Kidney tubule cell (primary cell): ENCODE measurements at places on chromosomes 6 and 20.

- DNase-seq: peak; percentile 32
These were observed 18.9 kb upstream of the NXT1 start for GRCh38 chr20:23331450-23332350.

DNA sequence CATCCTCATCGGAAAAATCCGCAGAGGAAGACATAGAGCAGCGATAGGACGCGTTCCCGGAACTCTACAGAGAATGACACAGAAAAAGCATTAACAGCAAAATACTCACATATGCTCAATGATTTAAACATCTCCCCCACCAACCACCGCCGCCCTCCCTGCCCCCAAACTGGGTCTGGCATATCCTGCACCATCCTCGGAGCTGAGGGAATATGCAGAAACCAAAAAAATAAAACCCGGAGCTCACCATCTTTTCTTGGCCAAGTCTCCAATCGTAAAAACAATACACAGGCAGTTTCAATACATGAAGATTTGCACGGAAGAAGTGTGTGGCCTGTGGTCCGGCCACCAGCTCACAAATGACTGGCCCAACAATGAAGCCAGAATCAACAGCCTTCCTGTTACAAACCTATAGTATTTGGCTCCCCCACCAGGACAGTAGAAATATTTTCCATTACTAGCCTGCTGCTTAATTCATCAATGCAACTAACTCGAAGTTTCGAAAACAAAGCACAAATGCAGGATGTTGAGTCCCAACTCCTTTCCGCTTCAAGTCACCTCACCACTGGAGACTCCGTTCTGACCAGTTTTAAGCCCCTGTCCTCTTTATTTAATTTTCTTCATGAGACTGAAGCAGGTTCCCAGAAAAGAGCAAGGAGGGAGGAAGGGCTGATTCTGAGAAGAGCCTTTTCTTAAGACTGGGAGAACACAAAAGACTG is 103.2 kb upstream of the BEND6 start:
- DNase-seq: peak; percentile 88

- DNase-seq: no peak
These were observed 4.4 kb downstream of the FOXA2 start for GRCh38 chr20:22579711-22580697.

DNA sequence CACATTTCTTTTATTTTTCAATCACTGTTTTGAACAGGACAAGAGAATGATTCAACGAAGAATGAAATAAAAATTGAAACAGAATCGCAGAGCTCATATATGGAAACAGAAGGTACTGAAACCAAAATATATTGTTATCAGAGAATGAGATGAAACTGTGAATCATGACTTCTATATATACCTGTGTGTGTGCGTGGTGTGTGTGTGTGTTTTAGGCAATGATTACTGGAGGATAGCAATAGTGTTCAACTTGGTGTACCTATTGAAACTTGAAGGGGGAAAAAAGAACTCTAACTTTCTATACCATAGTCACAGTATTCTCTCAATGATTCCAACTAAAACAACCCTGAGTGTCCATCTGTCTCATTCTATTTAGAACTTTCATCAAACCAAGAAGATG is 586.6 kb downstream of the KIF16B start:
- DNase-seq: peak; percentile 20

GRCh38 chr6:111894272-111894671 is 21.0 kb upstream of the FYN start:
- no peak for DNase-seq

GRCh38 chr6:119720160-119720559 is 370.6 kb upstream of the MAN1A1 start:
- DNase-seq: no peak

DNA sequence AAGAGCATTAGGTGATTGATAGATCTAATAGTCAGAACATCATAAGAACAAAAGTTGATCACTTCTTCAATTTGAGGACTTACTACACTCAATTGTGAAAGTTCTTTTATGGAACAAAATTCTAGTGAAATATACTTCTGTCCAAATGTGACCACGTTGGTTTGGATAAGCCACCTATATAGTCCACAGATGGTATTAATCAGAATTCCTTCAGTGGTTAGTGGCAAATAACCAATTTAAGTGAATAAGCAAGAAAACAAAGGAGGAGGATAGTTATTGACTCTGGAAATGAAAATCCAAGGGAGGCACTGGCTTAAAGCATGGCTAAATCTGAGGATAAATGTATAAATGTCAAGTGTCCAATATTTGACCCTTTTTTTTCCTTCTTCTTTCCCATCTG is 268.5 kb upstream of the MARCKS start:
- no peak for DNase-seq

DNA sequence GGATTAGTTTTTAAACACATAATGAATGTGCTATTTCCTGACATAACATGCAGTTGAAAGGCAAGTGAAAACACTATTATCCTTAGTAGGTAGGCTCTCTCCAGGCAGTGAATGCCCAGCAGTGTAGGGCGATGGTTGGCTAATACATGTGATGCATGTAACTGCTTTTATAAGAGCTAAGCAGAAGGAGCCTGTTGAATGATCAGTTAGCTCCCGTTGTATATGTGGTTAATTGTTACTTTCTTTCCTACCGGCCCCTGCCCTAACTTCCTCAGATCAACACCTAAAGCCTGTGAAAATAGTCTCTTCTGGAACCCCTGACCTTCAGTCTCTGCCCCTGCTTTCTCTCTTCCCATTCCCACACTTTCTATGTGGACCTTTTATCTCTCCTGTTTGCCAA is 10.5 kb downstream of the SOX4 start:
- DNase-seq: no peak

DNA sequence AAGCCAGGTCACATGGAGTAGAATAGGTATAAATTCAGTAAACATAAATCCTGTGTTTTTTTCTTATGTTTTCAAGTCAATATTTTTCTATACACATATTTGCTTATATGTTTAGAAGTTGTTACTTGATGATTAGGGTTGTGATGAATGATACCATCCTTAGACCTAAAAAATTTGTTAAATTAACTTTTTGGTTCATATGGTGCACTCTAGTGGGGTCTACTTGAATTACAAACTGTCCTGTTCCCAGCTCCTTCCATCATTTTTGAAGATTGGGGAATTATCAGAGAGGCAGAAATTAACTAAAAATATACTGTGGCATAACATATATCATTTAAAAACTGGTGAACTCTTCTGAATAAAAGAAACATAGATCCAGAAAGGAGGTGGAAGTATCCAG is 48.3 kb upstream of the RIPPLY2 start:
- no peak for DNase-seq

- DNase-seq: peak; percentile 12
These were observed 129.2 kb downstream of the PDSS2 start for GRCh38 chr6:107330168-107330567.

- DNase-seq: no peak
These were observed 244.5 kb upstream of the SLC35B3 start for GRCh38 chr6:8679823-8680222.

- no peak for DNase-seq
These were observed 15.7 kb upstream of the SRSF3 start for GRCh38 chr6:36578431-36578830.

DNA sequence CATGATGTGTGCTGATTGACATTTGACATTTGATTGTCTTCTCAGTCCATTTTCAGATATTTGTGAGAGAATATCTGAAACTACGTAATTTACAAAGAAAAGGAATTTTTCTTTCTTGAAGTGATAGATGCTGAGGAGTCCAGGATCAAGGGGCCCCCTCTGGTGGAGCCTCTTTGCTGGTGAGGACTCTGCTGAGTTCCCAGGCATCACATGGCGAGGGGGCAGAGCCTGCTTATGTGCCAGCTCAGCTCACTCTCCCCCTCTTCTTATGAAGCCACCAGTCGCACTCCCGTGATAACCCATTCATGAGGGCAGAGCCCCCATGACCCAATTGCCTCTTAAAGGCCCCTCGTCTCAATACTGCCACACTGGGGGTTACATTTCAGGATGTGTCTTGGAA is 91.3 kb downstream of the RPP40 start:
- no peak for DNase-seq

- peak; percentile 24 for DNase-seq
These were observed 793 bp downstream of the GMPR start for GRCh38 chr6:16238963-16239797.

GRCh38 chr6:145214570-145214969 is 520.8 kb downstream of the EPM2A start:
- peak; percentile 43 for DNase-seq

DNA sequence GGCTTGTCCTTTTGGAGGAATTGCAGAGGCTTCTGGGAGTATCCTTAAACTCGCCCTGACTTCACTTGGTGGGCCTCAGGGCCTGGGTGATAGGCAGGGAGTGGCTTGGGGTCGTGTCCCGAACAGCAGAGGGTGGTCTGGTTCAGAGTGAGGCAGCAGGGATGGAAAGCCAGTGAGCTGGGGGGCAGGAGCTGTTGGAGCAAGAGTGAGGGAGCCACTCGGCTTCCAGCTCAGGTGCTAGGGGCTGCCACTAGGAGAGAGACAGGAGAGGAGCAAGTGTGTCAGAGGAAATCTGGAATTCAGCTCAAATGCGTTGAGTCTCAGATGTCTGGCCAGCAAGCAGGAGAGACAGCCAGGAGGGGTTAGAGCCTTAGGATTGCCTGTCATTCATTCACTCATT is 85.8 kb downstream of the DLGAP4 start:
- DNase-seq: no peak

DNA sequence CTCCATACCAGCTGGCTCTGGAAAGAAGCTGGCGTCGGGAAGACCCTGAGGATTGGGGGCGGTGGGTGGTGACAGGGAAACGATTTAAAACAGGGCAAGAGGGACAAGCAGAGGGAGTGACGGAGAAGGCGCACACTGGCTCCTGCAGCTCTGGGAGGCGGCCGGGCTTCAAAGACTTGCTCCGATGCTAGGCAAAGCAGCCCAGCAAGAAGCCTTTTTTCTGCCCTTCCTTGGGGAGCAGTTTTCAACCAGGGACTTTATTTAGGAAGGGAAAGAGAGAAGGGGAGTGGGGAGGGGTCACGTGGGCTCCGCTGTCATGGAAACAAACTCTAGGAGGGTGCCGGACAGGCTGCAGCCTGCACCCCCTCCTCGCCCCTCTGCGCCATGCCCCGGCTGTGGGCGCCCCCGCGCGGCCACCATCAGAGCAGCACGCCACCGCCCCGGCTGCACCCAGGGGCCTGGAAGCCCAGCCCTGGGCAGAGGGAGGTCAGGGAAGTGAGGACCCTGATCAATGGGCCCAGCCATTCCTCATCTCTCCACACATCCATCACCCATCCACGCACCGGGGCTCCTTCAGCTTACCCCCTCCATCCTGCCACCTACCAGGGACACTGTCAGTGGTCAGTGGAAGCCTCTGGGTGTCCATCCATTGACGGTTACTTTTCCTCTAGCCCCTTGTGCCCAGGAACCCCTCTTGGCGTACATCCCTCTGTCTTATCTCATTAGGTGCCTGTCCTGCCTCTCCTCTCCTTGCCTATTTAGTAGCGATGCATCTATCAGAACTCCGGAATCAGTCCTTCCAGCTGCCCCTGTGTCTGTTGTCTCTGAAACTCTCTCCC is 66.6 kb upstream of the CCDC167 start:
- DNase-seq: peak; percentile 37

- peak; percentile 87 for DNase-seq
These were observed 41.1 kb upstream of the TMEM170B start for GRCh38 chr6:11496152-11497060.

- no peak for DNase-seq
These were observed 83.9 kb downstream of the DLL1 start for GRCh38 chr6:170206851-170207431.

GRCh38 chr6:13523826-13524622 is 36.6 kb upstream of the GFOD1 start:
- no peak for DNase-seq

DNA sequence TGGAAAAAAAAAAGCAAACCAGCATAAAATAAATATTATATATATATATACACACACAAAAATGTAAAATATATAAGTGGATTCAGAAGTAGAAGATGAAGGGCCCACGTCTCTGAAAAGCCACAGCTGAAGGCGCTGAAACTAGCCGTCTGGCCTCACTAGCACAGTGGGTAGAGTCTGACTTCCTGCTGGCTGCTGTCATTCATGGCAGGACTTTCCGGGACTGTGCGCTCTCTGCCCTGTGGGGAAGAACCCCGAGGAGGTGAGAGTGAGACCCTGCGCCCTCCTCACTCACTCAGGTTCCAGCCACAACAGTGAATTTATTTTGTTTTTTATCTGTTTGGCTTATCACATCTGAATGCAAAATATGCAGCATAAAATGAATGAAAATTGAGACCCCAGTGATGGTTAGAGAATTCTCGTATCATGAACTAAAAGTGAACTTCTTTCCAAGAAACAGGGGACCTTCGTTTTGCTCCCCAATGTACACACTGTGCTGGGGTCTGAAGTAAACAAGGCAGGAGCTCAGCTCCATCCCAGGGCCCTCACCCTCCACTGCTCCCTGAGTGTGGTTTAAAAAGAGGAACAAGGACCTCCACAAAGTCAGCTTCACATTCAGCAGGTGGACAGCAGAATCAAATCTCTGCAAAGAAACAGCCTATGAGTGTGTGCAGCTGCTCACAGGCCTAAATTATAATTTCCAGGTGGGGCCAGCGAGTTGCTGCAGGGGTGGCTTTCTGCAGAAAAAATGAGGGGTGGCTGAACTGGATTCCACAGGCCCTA is 1.3 kb upstream of the RAMACL start:
- DNase-seq: no peak

DNA sequence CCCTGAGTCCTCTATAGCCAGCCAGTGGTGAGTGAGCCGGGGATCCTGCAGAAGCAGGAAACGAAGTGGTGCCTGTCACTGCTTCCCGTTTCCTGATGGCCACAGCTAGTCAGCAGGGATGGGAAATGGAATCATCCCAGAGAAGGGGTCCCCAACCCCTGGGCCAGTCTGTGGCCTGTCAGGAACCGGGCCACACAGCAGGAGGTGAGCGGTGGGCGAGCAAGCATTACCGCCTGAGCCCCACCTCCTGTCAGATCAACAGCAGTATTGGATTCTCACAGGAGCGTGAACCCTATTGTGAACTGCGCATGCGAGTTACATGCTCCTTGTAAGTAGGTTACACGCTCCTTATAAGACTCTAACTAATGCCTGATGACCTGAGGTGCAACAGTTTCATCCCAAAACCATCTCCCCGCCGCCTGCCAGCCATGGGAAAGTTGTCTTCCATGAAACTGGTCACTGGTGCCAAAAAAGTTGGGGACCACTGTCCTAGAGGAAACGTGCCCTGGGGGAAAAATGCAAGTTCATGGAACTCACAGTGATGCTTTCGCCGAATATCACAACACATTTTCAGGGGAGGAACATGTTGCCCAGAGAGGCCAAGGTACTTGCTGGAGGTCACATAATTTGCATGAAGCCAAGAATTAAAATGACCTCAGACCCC is 113.8 kb downstream of the JPH2 start:
- no peak for DNase-seq
